NCI-H187 treated with DMSO at 0.1 percent for 48 hours (cell line): ENCODE measurements at places on chromosomes 12 and 14.

GRCh38 chr12:89684136-89684535, 24.5 kb downstream of the ATP2B1 start:
- no peak for DNase-seq

DNA sequence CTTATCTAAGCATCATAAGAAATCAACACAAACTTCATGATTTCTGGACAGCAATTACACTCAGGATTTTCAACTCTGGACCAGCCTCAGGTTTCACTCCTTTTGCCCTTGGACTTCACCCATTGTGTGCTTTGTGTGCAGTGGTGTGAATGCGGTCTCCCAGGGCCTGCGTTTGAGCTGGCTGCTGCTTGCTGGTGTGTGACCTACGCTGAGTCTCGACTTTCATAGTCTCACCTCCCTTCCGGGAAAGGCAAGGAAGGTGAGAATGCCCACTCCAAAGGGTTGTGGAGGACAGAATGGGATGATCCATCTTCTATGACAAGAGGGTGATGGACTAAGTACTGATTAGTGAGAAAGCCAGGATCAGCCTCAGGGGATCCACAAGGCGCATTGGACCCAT, 228.8 kb downstream of the C12orf75 start:
- DNase-seq: no peak

DNA sequence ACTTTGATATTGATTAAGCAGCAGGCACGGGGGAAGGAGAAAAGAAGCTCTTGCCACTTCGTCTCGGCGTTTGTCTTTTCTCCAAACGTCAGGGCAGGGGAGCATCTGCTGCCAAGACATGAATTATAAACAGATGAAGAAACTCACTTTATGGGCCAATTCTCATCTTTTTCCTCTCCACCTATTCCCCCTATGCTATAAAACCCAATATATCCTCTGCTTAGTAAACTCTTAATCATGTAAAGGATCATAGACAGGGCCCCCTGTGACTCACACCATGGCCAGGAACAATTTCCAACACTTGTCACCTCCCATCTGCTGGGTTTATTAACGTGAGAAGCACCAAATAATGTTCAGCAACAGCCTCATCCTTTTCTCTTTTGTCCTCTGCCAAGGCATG, 1092.1 kb upstream of the TMEM132C start:
- DNase-seq: no peak

DNA sequence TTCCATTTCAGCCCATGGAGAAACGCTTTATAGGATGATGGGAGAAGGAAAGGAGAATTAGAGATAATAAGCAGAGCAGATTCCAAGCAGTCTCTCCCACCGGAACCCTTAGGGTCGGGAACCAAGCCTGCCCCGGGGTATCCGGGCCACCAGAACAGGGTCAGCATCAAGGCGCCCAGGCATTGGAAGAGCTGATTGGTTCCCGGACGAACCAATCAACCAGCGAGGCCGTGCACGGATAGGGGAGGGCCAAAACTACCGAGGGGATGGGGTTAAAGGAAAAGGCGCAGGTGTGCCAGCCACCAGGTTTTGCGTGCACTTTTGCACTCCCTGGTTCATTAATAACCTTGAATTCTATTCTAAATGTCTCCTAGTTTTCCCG, 1.7 kb downstream of the PPM1H start:
- DNase-seq: no peak

DNA sequence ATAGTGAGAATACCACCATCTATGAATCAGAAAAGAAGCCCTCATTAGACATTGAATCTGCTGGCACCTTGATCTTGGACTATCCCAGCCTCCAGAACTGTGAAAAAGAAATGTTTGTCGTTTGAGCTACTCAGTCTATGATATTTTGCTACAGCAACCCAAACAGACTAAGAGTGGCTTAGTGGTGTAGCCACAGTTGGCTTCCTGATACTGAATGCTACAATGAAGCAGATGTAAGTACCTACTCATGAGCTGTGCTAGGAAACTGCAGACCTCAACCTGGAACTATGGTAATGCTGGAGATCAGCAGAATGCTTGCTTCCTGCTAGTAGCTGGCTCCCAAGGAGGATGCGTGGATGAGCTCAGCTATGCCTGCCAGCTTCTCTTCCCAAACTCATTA, 268.6 kb upstream of the CRY1 start:
- no peak for DNase-seq

DNA sequence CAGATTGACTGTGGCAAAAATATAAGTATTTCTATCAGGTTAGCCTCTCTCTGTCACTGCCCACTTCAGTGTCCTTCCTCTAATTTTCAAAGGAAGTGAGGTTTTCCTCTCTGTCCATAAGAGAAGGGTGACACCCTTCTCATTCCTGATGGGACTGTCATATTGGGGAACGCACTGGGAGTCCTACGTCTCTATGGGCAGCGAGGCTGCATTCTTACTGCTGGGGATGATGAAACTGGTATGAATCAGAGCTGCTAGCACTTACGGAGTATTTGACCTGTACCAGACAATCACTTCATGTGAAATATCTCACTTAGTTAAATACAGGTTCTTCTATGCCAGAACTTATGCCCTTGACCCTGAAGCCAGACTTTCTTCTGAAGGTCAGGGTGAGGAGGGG, 436.3 kb downstream of the DPF3 start:
- no peak for DNase-seq

DNA sequence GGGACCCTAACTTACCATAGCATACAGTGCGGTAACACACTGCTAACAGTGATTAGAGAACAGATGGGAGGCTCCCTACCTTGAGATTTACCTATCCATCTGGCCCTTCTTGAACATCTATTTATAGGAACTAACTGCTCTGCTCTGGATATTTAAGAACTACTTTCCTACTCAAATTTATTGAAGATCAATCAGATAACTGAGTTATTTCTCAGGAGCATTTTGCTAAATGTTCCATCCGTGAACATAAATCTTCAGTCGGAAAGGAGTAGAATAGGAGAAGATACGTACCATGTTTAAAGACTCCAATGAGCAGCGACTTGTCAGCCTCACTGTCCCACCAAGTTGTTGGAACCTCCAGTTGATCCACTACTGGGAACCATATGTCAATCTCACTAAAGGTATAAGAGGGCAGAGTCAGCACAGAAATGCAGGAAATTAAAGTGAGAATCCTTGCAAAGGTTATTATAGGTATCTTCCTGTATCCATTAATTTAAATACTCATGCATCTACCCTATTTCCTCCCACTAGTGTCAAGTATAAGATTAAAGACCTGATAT, 15.6 kb upstream of the SUPT16H start:
- no peak for DNase-seq

DNA sequence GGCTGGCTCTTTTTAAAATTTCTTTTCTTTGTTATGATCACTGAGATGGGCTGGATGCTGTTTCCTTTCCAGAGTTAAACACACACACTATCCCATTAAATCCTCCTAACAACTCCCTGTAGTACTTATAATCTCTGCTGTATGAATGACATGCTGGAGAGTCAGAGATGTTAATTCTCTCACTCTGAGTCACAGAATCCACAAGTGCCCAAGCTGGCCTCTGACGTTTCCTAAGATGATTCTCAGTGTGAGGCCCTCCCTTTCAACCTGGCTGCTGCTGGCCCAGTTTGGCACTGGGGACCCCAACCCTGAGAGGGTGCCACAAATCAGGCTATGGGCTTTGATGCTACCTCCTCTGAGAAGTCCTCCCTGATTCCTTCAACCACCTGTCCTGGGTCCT, 5.4 kb downstream of the NOS1 start:
- DNase-seq: no peak

- no peak for DNase-seq
These were observed 11.7 kb downstream of the DAAM1 start for GRCh38 chr14:59200195-59200594.

- no peak for DNase-seq
These were observed 123.0 kb downstream of the ANKS1B start for GRCh38 chr12:99861731-99862130.

DNA sequence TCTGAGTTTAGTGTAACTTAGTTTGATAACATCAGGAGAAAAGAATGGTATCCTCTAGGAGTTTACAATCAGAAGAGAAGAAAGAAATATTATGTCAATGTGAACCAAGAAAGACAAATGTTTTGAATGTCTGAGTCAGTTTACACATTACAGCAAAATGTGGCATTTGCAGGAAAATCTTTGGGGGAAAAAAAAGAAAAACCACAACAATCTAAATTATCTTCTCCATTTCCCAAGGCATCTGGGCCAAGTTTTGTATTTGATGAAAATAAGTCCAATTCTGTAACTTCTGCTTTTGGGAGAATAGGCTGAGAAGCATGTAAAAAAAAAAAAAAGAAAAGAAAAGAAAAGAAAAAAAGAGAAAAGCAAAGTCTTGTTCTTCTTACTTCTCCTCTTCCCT, 58.8 kb upstream of the FLRT2 start:
- no peak for DNase-seq

GRCh38 chr14:58717211-58717610, 79.4 kb downstream of the DACT1 start:
- DNase-seq: no peak

DNA sequence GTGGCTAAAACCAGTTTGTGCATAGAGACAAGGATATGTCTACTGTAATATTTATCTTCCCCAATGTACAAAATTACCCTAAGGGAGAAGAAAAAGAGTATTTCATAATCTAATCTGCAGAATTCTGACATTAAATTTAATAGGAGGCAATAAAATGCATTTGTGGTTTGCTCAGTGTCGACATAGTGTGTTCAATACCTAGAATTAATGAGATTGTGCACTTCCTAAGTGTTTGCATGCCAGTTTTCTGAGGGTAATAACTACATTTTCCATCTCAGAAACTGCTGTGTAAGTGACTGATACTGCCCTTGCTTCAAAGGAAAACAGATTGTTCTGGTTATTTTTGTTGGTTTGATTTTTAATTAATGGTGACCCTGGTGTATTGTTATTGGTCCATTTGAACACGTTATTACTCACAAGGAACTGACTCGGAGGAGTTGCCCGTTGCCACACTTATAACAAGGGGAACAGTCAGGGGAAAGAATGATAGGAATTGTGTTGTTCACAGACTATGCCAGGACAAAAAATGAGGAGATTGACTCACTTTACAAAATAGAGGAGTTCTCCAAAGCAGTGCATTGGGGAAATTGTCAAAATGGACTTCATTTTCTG, 960.3 kb upstream of the TMEM132C start:
- no peak for DNase-seq

- DNase-seq: no peak
These were observed 11.0 kb downstream of the DLGAP5 start for GRCh38 chr14:55180434-55180833.

GRCh38 chr12:49098035-49098451, 3.4 kb upstream of the DHH start:
- DNase-seq: no peak

DNA sequence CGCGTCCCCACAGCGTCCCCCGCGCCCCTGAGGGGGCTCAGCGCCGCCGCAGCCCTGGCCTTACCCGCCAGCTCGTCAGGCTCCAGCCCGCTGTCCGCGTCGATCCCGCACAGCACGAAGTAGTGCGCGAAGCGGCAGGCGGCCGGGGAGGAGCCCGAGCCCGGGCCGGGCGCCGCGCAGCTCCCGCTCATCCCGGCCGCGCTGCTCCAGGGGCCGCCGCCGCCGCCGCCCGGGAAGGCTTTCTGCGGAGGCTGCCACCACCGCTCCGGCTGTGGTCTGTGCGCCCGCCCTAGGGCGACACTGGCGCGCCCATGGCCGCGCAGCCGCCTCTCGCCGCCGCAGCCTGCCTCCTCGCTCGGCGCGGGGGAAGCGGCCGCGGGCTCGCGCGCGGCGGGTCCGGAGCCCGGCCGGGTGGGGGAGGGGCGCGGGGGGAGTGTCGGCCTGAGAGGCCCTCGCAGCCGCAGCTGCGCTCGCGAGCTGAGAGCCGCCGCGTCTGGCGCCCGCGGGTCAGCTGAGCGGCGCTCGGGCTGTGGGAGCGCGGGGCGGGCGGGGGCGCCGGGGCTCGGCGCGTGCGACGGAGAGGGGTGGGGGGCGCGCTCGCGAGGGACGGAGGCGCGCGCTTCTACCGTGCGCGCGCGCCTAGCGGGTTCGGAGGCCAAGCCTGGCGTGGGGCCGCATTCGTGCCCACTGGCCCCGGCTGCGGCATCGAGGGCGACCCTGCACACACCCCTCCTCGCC, at the start of gene DENND5B:
TSS of gene DENND5B (minus strand) at position 495 of the 738 bp plus-strand sequence. CDS start at position 191, 304 bp downstream.
- DNase-seq: no peak

DNA sequence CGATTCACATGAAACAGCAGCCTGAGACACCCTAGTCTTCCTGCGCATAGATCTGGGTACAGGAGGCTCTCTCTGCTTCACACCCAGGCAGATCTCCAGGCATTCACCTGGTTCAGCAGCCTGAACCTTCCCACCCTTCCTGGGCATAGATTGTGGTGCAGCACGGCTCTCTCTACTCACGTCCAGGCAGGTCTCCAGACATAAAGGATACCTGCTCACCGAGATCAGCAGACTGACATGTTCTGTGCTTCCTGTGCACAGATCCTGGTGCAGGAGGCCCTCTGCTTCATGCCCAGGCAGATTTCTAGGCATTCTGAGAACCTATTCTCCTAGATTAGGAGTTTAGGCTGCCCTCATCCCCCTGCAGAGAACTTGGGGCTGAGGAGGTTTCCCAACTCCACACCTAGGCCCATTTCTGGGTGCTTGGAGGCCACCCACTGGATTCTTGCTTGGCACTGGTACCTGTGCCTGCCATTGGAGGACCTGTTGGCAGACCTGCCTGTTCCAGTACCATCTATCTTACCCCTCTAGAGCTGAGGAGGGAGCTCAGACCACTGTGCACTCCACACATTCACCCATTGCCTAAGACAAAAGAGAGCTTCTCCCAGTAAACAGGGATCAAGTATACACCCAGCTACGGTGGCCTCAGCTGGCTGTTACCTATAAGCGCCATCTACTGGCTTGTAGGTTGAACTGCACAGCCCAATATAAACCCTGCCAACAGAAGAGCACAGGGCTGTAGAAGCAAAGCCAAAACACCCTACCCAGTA, 28.0 kb upstream of the GARIN6 start:
- no peak for DNase-seq

GRCh38 chr12:118033902-118034301, 17.4 kb downstream of the RFC5 start:
- DNase-seq: no peak

- DNase-seq: no peak
These were observed 188.1 kb upstream of the PRKD1 start for GRCh38 chr14:30115756-30116155.

DNA sequence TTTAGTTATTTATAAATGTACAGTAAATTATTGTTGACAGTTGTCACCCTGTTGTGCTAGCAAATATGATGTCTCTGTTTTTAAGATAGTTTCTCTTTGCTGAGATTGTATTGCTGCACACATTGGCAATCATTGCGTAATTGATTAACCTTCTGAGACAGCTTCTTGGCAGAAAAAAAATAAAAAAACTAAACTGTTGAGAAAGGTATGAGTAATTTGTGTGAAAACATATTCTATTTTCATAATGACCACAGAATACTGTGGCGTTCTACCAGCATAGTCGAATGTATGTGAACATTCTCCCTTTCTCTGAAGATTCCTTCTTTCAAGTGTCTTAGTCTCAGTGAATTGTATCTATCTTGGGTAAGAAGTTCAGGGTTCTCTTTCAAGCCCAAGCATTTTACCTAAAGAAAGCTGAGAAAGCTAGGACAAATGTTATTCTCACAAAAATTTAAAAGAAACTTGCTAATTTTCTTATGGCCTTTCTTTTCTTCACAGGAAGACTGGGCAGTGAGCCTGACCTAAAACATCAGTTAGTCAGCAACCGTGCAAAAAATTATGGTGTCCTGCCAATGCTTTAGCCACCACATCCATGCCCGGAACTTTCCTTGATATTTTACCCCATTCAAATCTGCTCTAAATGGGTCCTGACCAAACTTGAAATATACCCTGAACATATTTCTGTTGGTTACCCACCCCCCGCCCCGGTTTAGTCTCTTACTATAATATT, 69.0 kb upstream of the REP15 start:
- no peak for DNase-seq

GRCh38 chr14:73245480-73246325, 8.4 kb downstream of the PAPLN start:
- DNase-seq: no peak

- DNase-seq: no peak
These were observed 182.2 kb downstream of the KITLG start for GRCh38 chr12:88398031-88398430.
